Metanephros (tissue), 2 donors: ENCODE measurements at places on chromosomes 2 and 18. TPM values are rescaled to one million over a fixed set of nuclear protein-coding genes. Genes with fewer than 3 reads are reported as not detected.

VWA3B gene
- 0.18 TPM for total RNA-seq

GREB1L gene
- total RNA-seq: 9.3 TPM

PTGR3 gene
- 26.3 TPM for total RNA-seq

UGT1A3 gene
- not detected for total RNA-seq

REG3G gene
- total RNA-seq: not detected

C2orf66 gene
- not detected for total RNA-seq
